ENCODE measurements at places on chromosomes 2 and 18.

GRCh38 chr2:191453761-191454160 is 208.6 kb downstream of the MYO1B start:
- DNase-seq = no peak

DNA sequence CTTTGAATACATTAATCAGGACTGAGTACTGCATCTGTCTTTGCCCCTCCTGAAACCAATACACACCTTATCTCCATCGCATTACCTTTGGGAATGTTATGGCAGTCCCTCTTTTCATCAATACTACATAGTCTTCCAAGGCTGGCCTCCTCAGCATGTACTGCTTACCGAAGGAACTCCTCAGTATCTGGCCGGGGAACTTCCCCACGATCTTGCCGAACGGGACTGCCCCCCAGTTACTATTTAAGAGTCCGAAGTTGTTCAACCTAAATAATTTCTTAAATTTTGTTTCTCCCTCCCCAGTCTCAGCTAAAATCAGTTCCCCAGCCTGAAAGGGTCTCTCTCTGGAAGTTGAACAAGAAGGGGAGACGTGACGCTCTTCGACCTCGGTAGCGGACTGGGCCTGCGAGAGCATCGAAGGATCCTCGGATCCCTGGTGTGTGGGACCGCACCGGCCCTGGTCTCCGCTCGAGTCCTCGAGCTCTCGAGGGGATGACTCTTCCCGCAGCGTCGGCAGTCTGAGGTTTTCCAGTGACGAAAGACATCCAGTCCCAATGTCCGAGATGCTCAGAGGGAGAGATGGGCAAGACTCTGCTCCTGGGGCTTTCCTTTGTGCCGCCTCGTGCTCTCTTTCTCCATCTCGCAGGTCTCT is 489 bp downstream of the TRMT61B start:
- DNase-seq = no peak

DNA sequence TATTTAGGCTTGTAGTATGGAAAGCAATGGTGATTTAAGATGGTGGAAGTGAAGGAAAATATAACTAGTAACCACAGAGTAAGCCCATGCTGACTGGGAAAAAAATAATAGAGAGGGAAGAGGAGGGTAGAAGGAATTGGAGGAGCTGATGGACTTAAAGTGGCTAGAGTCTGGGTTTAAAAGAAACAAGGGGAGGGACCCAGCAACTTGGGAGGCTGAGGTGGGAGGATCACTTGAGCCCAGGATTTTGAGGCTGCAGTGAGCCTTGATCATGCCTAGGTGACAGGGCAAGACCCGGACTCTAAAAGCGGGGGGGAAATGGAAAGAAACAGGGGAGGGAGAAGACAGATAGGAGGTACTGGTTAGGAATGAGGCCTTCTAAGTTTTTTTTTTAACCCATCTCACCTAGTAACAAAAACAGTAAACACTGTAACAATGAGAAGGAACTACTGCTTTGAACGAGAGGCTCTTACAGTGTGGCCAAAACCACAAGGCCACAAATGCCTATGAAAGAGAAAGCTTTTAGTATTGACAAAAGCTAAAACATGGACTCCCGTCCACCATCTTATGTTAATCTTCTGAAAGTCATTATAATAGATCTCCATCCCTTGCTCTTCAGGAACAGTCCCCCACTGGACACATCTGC is 26.6 kb downstream of the METTL8 start:
- no peak for DNase-seq

DNA sequence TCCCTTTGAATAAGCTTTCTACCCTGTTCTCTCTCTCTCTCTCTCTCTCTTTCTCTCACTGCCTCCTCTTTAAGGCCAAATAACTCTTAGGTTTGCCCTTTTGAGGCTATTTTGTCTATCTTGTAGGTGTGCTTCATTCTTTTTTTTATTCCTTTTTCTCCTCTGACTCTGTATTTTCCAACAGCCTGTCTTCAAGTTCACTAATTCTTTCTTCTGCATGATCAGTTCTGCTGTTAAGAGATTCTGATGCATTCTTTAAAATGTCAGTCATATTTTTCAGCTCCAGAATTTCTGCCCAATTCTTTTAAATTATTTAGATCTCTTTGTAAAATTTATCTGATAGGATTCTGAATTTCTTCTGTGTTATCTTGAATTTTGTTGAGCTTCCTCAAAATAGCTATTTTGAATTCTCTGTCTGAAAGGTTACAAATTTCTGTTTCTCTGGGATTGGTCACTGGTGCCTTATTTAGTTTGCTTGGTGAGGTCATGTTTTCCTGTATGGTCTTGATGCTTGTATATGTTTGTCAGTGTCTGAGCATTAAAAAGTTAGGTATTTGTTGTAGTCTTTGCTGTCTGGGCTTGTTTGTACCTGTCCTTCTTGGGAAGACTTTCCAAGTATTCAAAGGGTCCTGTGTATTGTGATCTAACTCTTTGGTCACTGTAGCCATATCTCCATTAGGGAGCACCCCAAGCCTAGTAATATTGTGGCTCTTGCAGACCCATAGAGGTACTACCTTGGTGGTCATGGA is 35.4 kb upstream of the DYNC1I2 start:
- no peak for DNase-seq

DNA sequence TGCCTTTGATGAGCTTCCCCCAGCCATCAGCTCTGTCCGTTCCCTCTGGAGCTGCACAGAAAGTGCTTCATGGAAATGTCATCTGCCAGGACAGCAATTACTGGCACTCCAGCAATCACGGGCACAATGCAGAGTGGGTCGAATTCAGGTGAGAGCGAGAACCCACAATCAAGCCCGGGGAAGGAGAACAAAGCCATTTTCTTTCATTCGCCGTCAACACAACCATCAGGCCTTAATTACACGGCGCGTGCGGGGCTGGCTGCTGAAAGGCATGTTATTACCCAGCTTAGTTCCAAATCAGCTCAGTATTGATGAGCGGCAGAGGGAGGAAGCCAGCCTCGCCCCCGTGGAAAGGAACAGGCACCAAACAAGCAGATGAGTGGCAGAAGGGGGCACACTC is 143.9 kb downstream of the MYT1L start:
- DNase-seq = no peak
